ENCODE measurements at places on chromosomes 7 and 10. TPM values are rescaled to one million over a fixed set of nuclear protein-coding genes. Genes with fewer than 3 reads are reported as not detected.
A peak's percentile ranks its signal among the peaks of the same experiment; 100 is the strongest.

DNA sequence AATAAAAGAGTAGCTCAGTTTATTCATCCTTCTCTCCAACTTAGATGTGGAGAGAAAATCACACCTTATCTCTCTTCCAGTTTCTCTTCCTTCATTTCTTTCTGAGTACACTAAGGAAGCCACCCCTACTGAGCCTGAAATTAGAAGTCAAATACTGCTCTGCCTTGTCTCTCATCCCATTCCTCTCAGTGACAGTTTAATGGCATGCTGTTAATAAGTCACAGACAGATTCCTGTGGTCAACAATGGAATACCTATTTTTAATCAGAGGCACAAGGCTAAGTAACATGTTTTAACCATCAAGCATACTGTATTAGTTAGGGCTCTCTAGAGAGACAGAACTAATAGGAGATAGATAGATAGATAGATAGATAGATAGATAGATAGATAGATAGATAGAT is 253.2 kb downstream of the HTR7 start:
- H3K36me3 ChIP-seq = no peaks in the 10 kb centered on the region
- no peak overlapping the region for H3K4me3 ChIP-seq
- H3K27ac ChIP-seq = no peak overlapping the region
- no peak for DNase-seq
- no peaks in the 10 kb centered on the region for H3K4me1 ChIP-seq

The NME8 gene
- not detected for total RNA-seq

The ABCC2 gene
- total RNA-seq = 2.5 TPM

The FAM25A gene
- not detected for total RNA-seq

The VWDE gene
- 0.22 TPM for total RNA-seq

- no peak overlapping the region for H3K4me3 ChIP-seq
- no peak for DNase-seq
- H3K27me3 ChIP-seq = no peaks in the 10 kb centered on the region
- no peaks in the 10 kb centered on the region for H3K36me3 ChIP-seq
- no peak overlapping the region for H3K27ac ChIP-seq
- no peaks in the 10 kb centered on the region for H3K4me1 ChIP-seq
Observed at GRCh38 chr10:23253780-23254179, 61.7 kb downstream of the PTF1A start.

GRCh38 chr10:84184517-84184916 is 9.8 kb upstream of the CDHR1 start:
- H3K4me1 ChIP-seq = no peaks in the 10 kb centered on the region
- H3K36me3 ChIP-seq = no peaks in the 10 kb centered on the region
- no peak overlapping the region for H3K4me3 ChIP-seq
- no peak for DNase-seq

The AMPH gene
- 1.8 TPM for total RNA-seq

GRCh38 chr7:116150588-116150987 is 59.8 kb upstream of the TES start:
- DNase-seq = no peak
- H3K4me1 ChIP-seq = no peaks in the 10 kb centered on the region
- no peaks in the 10 kb centered on the region for H3K36me3 ChIP-seq
- H3K27ac ChIP-seq = no peak overlapping the region
- H3K27me3 ChIP-seq = no peaks in the 10 kb centered on the region
- no peak overlapping the region for H3K4me3 ChIP-seq

The TUBAL3 gene
- total RNA-seq = 0.59 TPM

The CACNA2D1 gene
- total RNA-seq = 8.1 TPM

GRCh38 chr10:127899766-127900387 is 7.0 kb upstream of the PTPRE start:
- no peaks in the 10 kb centered on the region for H3K27me3 ChIP-seq
- H3K27ac ChIP-seq = no peak overlapping the region
- H3K4me3 ChIP-seq = no peak overlapping the region
- no peaks in the 10 kb centered on the region for H3K36me3 ChIP-seq
- peak; percentile 52 for DNase-seq

DNA sequence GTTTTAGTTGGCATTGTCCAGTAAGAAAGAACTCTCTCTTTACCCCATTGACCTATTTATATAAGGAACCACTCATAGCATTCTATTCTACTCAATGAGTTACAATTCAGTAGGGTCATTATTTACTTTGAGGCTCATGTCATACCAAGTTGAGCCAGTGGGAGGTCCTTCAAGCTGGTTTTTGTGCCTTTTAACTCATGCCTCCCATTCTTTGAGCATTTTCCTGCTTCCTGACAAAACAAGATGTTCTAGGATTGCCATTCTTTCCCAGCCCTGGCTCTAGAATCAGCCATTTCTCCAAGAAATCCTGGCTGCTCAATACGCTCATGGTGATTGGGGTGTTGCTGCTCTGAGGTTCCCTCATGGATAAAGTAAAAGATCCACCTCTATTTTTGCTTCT is 250.1 kb downstream of the ABCA13 start:
- no peaks in the 10 kb centered on the region for H3K27me3 ChIP-seq
- DNase-seq = no peak
- no peaks in the 10 kb centered on the region for H3K36me3 ChIP-seq
- H3K4me3 ChIP-seq = no peak overlapping the region

DNA sequence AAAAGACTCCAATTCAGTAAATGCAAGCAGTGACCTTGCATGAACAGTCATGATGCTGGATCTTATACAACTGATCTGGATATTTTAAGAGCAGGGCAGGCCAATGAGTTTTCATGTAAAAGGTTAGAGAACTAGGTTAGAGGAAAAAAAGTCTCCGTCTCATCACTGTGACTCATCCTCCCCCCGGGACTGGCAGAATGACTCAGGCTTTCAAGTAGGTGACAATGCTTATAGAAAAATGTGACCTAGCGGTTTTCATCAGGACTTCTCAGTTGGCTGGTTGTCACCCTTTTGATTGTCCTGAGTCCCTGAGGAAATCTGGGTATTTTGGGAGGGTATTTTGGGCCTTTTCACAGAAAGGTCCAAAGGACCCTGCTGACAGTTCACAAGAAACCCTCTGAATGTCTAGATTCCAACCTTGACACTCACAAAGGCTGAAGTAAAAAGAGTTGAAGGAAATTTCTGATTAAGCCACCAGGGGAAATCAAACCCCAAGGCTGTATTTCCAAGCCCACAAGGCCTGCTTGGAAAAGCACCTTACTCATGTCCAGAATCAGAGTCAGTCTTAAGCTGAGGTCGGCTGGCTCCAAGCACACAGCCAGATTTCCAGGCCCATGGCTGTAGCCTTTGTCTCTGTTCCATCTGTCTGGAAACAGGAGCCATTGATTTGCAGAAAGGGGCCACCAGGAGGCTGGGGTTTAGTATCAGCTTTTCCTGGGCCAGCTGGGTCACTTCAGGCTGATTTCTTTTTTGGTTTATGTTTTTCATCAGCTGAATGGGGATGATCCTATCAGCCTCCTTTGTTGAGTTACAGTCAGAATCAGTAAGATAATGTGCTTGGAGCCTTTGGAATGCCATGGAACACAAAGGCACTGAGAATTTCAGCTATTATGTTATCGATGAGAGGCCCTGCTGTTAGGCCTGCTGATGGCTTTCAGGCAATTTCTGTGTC is 226.4 kb upstream of the HABP2 start:
- H3K4me3 ChIP-seq = no peak overlapping the region
- peak; percentile 59 for DNase-seq
- H3K36me3 ChIP-seq = no peaks in the 10 kb centered on the region
- H3K4me1 ChIP-seq = no peaks in the 10 kb centered on the region
- no peaks in the 10 kb centered on the region for H3K27me3 ChIP-seq
- H3K27ac ChIP-seq = no peak overlapping the region

DNA sequence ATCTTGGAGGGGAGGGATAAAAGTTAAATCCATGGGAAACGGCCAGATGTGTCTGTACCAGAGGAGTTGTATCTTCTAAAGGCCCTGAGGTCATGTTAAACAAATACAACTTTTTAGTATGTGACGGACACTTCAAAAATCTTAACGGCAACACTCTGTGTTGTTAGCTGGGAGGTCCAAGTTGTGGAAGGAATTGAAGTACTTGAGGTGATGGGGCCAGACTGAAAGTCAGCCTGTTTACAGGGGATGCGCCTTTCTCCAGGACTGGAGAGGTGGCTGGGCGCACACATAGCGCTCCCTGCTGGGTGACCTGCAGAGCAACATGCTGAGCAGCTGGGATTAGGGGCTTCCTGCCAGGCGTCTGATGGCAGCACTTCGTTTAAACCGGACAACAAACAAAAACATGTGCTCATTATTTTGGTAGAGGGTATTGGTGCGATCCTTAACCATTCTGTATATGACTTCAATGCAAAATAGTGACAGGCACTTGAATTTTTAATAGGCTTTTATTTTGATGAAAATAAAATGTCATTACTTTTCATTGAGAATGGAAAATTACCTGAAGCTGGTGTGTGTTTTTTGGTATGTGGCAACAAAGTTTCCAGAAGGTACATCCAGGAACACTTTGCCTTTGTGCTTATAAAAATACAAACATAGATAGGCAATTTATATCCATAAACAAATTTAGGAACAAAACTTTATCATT is 198.2 kb downstream of the MLLT10 start:
- no peak overlapping the region for H3K27ac ChIP-seq
- no peak overlapping the region for H3K4me3 ChIP-seq
- peaks cover 47% of the 10 kb centered on the region for H3K36me3 ChIP-seq
- no peak for DNase-seq
- H3K27me3 ChIP-seq = no peaks in the 10 kb centered on the region

The LIPJ gene
- not detected for total RNA-seq

DNA sequence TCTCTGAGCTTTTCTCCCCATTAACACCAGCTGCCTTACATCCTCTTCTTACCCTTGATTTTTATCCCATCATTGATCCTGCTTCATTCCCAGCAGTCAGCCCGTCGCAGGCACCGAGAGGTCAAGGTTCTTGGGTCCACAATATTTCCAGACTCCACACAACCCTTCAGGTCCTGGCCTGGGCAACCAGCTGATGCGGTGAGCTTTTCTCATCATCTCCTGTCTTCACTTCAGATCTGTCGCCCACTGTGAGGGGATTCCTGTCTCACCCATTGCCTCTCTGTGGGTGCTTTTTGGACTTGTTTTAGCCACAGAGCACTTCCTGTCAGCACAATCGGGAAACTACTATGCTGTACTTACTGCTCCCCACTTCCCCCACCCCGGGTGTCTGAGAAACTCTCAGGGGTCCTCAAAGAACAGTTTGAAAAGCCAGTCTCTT is 8.4 kb upstream of the PVRIG start:
- H3K4me3 ChIP-seq = no peak overlapping the region
- H3K27me3 ChIP-seq = no peaks in the 10 kb centered on the region
- no peak overlapping the region for H3K27ac ChIP-seq
- H3K4me1 ChIP-seq = no peaks in the 10 kb centered on the region
- DNase-seq = no peak

DNA sequence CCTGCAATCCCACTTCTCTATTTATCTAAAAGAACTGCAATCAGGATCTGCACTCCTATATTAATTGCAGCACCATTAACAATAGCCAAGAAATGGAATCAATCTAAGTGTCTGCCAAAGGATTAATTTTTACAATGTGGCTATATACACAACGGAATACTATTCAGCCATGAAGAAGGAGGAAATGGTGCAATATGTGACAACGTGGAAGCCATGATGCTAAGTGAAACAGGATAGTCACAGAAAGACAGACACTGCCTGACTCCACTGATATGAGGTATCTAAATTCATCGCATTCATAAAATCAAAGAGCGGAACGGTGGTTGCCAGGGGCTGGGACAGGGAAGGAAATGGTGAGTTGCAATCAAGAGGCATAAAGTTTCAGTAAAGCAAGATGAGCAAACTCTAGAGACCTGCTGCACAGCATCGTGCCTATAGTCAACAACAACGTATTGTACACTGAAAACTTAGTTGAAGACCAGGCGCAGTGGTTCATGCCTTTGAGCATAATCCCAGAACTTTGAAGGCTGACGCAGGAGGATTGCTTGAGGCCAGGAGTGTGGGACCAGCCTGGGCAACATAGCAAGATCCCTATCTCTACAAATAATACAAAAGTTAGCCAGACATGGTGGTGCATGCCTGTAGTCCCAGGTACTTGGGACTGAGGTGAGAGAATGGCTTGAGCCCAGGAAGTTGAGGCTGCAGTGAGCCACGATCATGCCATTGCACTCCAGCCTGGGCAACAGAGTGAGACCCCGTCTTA is 76.3 kb downstream of the FGFR2 start:
- H3K4me1 ChIP-seq = no peaks in the 10 kb centered on the region
- no peaks in the 10 kb centered on the region for H3K27me3 ChIP-seq
- no peak for DNase-seq
- H3K4me3 ChIP-seq = no peak overlapping the region
- no peak overlapping the region for H3K27ac ChIP-seq

- no peak for DNase-seq
- no peak overlapping the region for H3K27ac ChIP-seq
- H3K4me1 ChIP-seq = no peaks in the 10 kb centered on the region
- no peaks in the 10 kb centered on the region for H3K27me3 ChIP-seq
- no peak overlapping the region for H3K4me3 ChIP-seq
Observed at GRCh38 chr7:91293840-91294239, 29.6 kb downstream of the FZD1 start.

- H3K27me3 ChIP-seq = no peaks in the 10 kb centered on the region
- no peak overlapping the region for H3K4me3 ChIP-seq
- H3K36me3 ChIP-seq = no peaks in the 10 kb centered on the region
- H3K27ac ChIP-seq = no peak overlapping the region
- no peak for DNase-seq
Observed at GRCh38 chr7:90648107-90648506, 52.0 kb downstream of the CDK14 start.

DNA sequence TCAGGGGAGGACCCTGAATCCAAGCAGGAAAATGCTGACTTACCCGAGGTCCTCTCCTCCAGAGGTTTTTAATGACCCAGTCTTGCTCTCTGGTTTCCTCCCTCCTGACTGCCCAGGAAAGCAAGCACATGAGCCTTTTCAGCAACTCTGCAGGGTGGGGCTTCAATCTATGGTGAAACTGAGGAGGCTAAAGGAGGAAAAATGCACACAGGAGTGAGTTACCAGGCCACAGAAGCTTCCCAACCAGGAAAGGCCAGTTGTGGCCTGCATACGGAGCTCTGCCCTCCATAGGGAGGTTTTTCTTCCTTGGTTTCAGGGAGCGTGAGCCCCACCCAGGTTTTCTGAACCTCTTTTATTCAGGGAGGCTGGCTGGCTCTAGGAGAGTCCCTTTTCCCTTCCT is 14.1 kb upstream of the DLG5 start:
- H3K36me3 ChIP-seq = no peaks in the 10 kb centered on the region
- H3K27me3 ChIP-seq = no peaks in the 10 kb centered on the region
- H3K4me3 ChIP-seq = no peak overlapping the region
- H3K27ac ChIP-seq = no peak overlapping the region

The PTPN20 gene
- 19.0 TPM for total RNA-seq

GRCh38 chr7:102942868-102943267 is 30.1 kb downstream of the LRRC17 start:
- H3K27me3 ChIP-seq = no peaks in the 10 kb centered on the region
- no peak for DNase-seq
- no peak overlapping the region for H3K4me3 ChIP-seq
- H3K27ac ChIP-seq = no peak overlapping the region
- no peaks in the 10 kb centered on the region for H3K36me3 ChIP-seq

GRCh38 chr10:7789390-7789789 is 1.4 kb downstream of the ATP5F1C start:
- no peak for DNase-seq
- peak overlapping the region; percentile 79 for H3K27ac ChIP-seq
- peak overlapping the region; percentile 67 for H3K4me3 ChIP-seq
- H3K27me3 ChIP-seq = no peaks in the 10 kb centered on the region
- no peaks in the 10 kb centered on the region for H3K36me3 ChIP-seq

Data from upper lobe of left lung (tissue), 6 donors.